Breast epithelium (tissue), 4 donors: ENCODE measurements at places on chromosomes 1 and 21.

DNA sequence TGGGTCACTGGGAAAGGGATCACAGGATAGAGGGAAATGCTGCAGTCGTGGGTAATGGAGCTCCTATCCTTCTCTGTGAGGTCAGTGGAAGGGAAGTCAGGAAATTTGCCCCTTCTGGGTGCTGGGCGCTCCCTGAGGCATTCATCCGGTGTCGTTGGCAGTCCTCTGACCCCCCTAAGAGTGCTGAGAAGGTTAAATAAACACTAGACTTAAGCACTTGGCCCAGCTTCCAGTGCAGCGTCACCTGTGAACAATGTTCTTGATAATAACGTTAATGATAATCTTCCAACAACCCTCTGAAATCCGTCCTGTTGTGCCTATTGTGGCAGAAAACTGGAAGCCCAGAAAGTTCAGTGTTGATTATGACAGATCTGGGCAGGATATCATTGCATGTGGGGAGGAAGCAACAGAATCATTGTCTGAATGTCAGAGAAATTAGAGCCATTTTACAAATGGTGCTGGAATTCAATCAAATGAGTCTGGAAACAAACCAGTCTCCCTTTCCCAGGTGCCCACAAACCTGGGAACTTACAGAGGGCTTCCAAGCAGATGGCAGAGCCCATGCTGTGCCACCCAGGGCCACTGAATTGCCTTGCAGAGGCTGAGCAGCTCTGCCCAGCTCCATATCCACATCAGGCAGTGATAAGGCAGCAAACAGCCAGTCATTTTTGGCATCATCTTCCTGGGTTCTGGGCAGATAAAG lies 216.8 kb downstream of the KAZN start:
- no peak overlapping the region for H3K27ac ChIP-seq
- H3K27me3 ChIP-seq, result no peaks in the 10 kb centered on the region
- no peaks in the 10 kb centered on the region for H3K36me3 ChIP-seq

GRCh38 chr1:246306415-246307037 lies 200.6 kb downstream of the SMYD3 start:
- no peaks in the 10 kb centered on the region for H3K27me3 ChIP-seq
- DNase-seq, result no peak
- H3K27ac ChIP-seq, result no peak overlapping the region
- no peaks in the 10 kb centered on the region for H3K4me1 ChIP-seq

DNA sequence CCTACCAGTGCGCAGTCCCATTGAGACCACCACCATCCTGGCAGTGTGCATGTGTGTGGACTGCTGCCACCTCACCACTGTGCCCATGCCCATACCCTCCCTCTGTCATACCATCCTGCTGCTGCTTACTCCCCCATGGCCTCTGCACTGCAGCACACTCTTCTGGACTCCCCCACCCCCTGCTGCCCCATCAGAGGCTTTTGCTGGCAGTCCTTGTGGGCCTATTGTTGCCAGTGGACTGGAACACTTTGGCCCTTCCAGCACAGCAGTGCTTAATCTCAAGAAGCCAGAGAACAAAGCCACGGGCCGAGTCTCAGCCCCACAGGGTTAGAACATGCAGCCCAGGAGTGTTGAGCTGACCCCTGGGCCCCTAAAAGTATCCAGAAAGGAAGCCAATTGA lies 41.9 kb upstream of the IVNS1ABP start:
- no peaks in the 10 kb centered on the region for H3K4me1 ChIP-seq
- H3K36me3 ChIP-seq, result no peaks in the 10 kb centered on the region
- no peak for DNase-seq
- no peaks in the 10 kb centered on the region for H3K27me3 ChIP-seq

- no peaks in the 10 kb centered on the region for H3K36me3 ChIP-seq
- H3K4me1 ChIP-seq, result no peaks in the 10 kb centered on the region
- DNase-seq, result peak; percentile 34
- no peak overlapping the region for H3K27ac ChIP-seq
- H3K4me3 ChIP-seq, result no peak overlapping the region
Measured at GRCh38 chr21:45592208-45592619, 50.0 kb upstream of the SLC19A1 start.

GRCh38 chr1:38097284-38097898 lies 50.8 kb upstream of the POU3F1 start:
- H3K36me3 ChIP-seq, result no peaks in the 10 kb centered on the region
- H3K27me3 ChIP-seq, result no peaks in the 10 kb centered on the region
- H3K4me1 ChIP-seq, result no peaks in the 10 kb centered on the region
- H3K27ac ChIP-seq, result no peak overlapping the region
- no peak for DNase-seq

DNA sequence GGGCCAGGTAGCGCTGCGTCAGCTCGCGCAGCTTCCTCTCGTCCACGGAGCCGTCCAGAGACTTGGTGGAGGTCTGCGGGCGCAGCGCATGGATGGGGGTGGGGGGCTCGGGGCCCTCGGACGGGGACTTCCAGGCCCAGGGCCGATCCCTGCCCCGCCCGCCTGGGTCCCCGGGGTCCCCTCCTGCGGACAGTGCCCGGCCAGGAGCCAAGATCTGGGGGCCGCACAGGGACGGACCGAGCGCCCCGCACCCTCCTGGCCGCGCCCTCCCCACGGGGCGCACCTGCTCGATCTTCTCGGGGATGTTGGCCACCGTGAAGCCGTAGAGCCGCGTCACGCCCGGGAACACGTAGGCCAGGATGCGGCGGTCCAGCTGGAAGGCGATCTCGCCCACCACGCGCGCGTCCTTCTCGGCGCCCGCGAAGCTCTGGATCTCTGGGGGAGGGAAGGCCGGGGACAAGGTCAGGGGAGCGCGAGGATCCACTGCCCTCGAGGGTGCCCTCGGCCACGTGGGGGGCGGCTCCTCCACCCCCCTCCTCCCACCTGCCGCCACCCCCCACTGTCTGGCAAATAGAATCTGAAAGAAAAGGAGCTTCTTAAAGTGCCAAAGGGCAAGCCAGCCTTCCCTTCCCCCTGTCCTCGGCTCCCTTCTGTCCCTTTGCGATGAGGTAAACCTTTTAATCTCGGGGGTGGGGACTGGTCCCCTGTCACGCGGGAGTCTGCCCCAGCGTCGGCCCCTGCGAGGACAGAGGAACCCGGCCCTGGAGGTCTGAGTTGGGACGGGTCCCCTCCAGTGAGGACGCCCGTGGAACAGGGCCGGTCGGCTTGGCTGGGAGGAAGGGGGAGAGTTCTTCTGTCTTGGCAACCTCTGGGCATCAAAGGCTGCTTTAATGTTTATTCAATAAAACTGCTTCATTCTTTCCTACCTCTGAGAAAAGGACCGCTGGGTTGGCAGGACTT lies 6.5 kb upstream of the FTCD start:
- peak; percentile 44 for DNase-seq
- H3K27ac ChIP-seq, result no peak overlapping the region
- no peaks in the 10 kb centered on the region for H3K4me1 ChIP-seq
- H3K4me3 ChIP-seq, result no peak overlapping the region

GRCh38 chr1:8599646-8600212 lies 217.7 kb downstream of the RERE start:
- H3K36me3 ChIP-seq, result no peaks in the 10 kb centered on the region
- DNase-seq, result no peak
- no peaks in the 10 kb centered on the region for H3K4me1 ChIP-seq
- H3K27ac ChIP-seq, result peak overlapping the region; percentile 34

DNA sequence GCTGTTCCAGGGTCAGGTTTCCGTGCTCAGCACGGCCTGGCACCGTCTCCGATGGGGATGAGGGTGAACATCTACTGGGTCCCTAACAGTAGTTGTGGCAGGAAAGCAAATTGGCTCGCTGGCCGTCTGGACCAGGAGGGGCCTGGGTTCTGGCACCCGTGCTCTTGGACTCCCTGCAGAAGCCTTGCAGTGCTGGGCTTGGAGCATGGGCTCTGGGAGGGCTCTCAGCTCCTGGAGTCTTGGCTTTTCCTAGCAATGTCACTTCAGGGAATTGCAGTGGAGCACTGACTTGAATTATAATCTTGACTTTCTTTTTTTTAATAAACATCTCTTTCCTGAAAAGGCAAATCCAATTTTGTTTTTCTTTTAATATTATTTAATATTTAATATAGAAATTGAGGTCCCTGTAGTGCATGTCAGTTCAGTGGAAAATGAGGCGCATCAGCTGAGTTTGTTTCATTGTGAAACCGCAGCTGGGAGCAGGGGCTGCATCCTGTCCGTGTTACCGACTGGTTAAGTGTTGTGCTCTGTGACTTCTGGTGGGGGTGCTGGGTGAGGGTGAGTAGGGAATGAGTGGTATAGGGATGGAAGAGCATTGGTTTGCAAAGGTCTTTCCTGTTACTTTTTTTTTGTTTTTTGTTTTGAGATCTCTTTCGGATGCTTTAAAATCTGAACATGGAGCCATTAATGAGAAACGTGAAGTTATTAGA lies 64.1 kb downstream of the PEX14 start:
- no peak for DNase-seq
- no peak overlapping the region for H3K27ac ChIP-seq
- no peaks in the 10 kb centered on the region for H3K4me1 ChIP-seq

- no peaks in the 10 kb centered on the region for H3K27me3 ChIP-seq
- H3K4me1 ChIP-seq, result no peaks in the 10 kb centered on the region
- H3K27ac ChIP-seq, result no peak overlapping the region
Measured at GRCh38 chr1:186960861-186961260, 132.1 kb downstream of the PLA2G4A start.

DNA sequence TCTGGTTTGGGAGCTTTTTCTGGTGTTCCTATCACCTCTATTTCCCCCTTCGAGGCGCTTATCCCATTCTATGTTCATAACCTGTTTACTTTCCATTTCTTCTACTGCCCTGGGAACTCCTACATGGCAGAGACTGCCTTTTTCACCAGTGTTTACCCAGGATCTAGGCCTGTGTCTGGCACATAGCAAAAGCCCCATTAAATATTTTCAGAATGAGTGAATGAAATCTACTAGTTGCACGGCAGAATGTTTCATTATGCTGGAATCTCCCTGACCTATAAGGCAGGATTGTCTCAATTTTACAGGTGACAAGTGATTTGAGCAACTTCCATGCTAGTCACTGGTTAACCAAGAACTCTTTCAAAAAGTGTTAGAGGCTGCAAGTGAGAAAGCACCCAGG lies 70.1 kb downstream of the PGM1 start:
- H3K27me3 ChIP-seq, result no peaks in the 10 kb centered on the region
- no peaks in the 10 kb centered on the region for H3K36me3 ChIP-seq
- no peak for DNase-seq
- H3K4me1 ChIP-seq, result peaks cover 15% of the 10 kb centered on the region

GRCh38 chr1:64251971-64252370 lies 48.5 kb downstream of the UBE2U start:
- H3K4me1 ChIP-seq, result no peaks in the 10 kb centered on the region
- no peak overlapping the region for H3K4me3 ChIP-seq

DNA sequence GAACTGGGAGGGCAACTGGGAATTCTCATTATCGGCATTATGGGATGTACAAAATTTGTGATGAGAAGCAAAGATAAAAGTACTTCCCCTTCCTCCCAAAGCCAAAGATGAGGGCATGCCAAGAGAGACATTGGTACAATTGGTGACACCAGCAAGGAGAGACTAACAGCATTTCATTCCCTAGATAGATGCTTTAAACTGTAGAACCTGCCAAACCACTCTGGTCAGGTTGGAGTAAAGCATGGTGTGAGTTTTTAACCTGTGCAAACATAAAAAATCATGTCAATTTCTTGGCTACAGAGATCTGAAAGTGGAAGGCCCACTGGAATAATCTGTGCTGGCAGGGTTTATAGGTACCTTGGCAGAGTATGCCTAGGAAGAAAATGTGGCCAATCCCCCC lies 19.4 kb downstream of the CTXND2 start:
- no peak for DNase-seq
- no peaks in the 10 kb centered on the region for H3K27me3 ChIP-seq
- no peak overlapping the region for H3K4me3 ChIP-seq
- H3K4me1 ChIP-seq, result no peaks in the 10 kb centered on the region

DNA sequence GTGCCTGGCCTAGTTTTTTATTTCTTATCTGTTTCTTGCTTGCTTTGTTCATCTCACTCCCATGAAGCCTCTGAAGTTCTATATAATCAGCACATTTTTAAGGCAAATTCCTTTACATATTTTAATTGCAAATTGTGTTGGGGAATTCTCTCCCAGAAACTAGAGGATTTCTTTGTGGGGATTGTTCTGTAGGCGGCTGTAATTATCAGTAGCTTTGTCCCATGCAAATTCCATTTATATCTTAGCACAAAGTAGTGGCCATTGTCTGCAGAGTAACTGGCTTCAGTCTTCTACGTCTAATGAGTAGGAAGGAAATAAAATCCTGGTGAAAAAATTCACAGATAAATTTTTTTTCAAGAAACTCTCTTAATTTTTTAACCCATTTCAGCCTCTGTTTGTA lies 35.7 kb downstream of the CLEC20A start:
- no peaks in the 10 kb centered on the region for H3K4me1 ChIP-seq

DNA sequence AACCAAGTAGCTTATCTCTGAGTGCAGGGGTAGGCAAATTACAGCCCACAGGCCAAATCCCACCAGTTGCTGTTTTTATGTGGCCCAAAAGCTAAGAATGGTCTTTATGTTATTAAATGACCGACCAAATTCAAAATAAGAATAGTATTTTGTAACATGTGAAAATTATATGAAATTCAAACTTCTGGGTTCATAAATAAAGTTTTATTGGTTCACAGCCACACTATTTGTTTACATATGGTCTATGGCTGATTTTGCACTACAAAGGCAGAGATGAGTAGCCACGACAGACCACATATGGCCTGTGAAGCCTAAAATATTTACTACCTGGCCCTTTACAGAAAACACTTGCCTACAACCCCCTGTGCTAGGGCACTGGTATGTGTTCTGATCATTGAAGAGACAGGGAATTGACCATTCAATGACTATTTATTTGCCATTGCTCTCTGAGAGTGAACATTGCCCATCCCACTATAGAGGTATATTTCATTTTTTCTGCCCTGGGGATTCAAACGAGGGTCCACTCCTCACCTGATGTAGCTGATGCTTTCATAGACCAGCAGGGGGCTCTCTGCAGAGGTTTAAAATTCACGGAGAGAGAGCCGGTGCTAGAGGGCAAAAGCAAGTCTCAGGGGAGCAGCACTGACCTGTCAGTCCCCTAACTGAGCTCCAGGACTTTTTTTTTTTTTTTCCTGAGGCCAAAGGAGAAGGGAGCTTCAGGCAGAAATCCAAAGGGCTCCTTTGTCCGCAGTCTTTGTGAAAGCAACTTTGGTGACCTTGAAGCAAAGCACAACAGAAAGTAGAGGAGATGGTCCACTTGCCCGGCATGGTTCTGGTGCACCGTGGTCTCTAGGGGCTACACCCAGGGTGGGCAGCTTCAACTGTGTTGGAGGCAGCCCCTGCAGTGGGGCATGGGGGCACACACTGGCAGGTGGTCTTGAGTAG lies 7.3 kb upstream of the GNL2 start:
- no peaks in the 10 kb centered on the region for H3K27me3 ChIP-seq
- no peak for DNase-seq
- H3K36me3 ChIP-seq, result no peaks in the 10 kb centered on the region
- no peak overlapping the region for H3K4me3 ChIP-seq
- H3K27ac ChIP-seq, result no peak overlapping the region

GRCh38 chr1:116514708-116515525 lies 55.9 kb downstream of the CD58 start:
- no peak for DNase-seq
- H3K4me1 ChIP-seq, result no peaks in the 10 kb centered on the region
- no peaks in the 10 kb centered on the region for H3K27me3 ChIP-seq
- H3K36me3 ChIP-seq, result no peaks in the 10 kb centered on the region
